Right ventricle myocardium superior (tissue), 1 donor: ENCODE measurements at places on chromosomes 16 and 17. TPM values are rescaled to one million over a fixed set of nuclear protein-coding genes. Genes with fewer than 3 reads are reported as not detected.

Gene CBLN1
- total RNA-seq, result 1.5 TPM

Gene TSNAXIP1
- total RNA-seq, result 0.32 TPM

Gene AKTIP
- 87.9 TPM for total RNA-seq

Gene CHST5
- total RNA-seq, result 0.22 TPM

Gene HYDIN
- total RNA-seq, result 0.89 TPM

Gene KRTAP1-5
- total RNA-seq, result not detected

Gene ABAT
- total RNA-seq, result 3.4 TPM

Gene PYY
- total RNA-seq, result not detected

Gene SDR42E1
- total RNA-seq, result 0.73 TPM

Gene RTN4RL1
- total RNA-seq, result 3.4 TPM

Gene CACNG5
- not detected for total RNA-seq

Gene FOXN1
- total RNA-seq, result not detected

Gene FAM171A2
- total RNA-seq, result 0.62 TPM

Gene HNF1B
- not detected for total RNA-seq

Gene SEZ6L2
- total RNA-seq, result 0.70 TPM

Gene TMEM132E
- not detected for total RNA-seq
